Activated CD4-positive, CD25-positive, alpha-beta regulatory T cell treated with anti-CD3 and anti-CD28 coated beads, Interleukin-2, amount 50 U/mL, for 16 hours (primary cell): ENCODE measurements at places on chromosomes 3 and 15.
A peak's percentile ranks its signal among the peaks of the same experiment; 100 is the strongest.

DNA sequence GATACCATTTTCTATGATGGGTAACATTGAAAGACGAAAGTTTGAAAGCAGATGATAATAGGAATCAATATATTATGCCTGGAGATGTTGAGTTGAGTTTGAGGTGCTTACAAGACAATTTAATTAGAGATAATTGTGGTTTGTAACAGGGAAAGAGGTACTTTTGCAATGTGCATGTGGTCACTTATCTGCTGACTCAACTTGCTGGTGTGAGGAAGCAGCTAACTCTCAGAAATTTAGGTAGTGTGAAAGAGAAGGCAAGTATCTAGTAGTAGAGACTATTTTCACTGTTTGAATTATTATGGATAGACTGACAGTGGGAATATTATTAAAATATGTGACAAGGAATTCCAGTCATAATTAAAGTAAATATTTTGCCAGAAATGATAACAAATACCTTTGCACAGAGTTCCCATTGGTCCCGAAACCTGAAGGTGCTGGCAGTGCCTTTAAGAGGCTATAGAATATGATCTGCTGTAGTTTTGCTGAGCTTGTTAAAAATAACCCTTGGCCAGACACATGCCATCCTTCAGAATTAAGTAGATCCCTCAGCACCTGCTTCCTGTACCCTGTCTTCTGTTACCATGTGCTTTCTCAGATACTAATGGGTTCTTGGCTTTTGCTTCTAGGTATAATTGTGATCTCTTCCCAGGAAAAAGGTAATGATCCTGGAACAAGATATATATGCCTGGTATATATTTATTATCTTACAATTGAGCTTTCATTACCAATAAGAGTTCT, 315.9 kb downstream of the BCHE start:
- no peak for DNase-seq

GRCh38 chr3:25412269-25412668, 15.8 kb upstream of the RARB start:
- DNase-seq, result no peak

DNA sequence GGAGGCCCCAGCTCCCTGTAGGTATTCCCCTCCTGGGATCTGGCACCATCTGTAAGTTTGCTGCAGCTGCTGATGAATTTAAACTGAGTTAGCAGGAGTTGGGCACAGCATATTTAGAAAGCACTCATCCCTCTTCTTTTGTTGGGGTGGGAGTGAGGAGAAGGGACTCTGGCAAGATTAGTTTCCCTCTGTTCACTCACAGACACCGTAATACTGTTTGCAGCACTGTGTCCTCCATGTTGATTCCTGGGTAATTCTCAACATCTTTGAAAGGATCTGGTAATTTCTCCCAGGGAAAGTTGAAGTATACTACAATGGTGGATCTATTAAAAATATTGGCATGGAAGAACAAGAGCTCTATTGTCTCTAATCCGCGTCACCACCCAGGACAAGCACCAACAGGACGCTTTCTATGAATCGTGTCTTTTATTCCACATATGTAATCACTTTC, 173.3 kb downstream of the RBMS3 start:
- no peak for DNase-seq

DNA sequence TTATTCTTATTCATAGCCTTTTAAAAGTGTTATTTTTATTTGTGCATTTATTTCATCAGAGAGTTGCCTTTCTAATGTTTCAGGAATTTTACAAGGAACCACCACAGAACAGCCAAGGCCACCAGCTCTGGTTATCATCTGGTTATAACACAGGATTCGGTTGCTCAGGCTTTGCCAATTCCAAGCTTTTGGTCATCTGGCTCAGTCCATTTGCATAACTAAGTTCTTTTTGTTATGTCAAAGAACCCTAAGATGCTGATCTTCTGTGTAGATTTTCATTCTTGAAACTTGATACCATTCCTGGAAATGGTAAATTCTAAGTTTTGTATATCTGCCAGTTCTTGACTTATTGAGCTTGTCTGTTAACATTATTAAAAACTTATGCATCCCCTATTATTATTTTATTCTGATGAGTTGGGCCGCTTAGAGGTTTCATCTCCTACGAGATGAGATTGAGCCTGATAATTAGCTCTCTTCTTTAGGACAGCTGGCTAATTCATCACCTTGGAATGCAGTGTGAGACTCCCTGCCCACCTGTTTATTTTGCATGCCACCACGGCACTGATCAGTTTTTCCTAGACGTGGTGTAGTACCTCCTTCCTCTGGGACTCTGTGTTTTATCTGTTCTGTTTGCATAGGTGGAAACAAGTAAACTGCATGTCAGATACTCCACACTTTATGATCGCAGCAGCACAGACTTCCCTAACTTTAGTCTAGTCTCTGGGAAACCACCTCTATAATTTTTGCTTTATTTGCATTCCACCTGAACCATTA, 264.8 kb downstream of the SLCO3A1 start:
- no peak for DNase-seq

DNA sequence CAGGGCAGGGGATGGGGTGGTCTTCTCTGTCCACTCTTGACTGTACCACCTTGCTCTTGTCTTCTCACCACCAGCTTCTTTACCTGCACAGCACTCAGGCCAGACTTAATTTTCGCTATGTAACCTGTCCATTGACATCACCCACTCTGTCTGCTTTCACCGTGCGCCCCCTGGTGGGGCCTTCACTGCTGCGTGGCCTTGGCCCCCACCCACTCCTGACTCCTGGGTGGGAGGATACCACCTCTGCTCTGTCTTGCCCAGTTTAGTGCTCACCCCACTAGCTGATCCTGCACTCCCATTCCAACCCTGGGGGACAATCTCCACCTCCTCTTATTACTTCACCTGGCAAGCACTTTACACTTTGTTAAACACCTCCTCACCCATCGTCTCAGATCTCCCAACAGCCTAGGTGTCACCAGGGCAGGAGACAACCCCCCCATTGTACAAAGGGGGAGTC, 17.7 kb downstream of the PTH1R start:
- peak; percentile 62 for DNase-seq

DNA sequence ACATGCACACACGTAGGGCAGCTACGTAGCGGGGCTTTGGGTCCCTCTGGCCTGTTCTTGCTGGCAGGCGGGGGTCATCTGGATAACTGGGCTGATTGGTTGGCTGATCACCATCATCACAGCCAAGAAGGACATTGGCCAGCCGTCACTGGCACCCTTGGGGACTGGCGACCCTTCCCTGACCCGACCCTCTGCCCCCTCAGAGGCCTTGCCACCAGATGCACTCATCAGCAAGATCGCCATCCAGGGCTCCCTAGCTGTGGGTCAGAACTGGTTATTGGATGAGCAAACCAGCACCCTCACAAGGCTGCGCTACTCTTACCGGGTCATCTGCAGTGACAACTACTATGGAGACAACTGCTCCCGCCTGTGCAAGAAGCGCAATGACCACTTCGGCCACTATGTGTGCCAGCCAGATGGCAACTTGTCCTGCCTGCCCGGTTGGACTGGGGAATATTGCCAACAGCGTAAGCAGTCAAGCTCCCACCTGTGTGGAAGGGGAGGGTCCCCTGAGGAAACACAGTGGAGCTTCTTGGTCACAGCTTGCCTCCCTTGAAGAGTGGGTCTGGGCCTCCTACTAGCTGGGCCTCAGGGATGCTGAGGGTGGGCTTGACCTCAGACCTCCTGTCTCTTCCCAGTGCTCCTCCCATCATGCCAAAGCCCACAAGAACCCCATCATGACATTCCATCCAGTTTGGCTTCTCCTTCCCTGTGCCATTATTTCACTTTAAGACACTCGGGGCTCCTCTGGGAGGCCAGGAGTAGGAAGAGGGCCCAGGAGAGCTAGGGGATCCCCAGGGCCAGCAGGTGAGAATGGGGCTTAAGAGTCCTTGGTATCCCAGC, 2.4 kb downstream of the DLL4 start:
- DNase-seq, result no peak

DNA sequence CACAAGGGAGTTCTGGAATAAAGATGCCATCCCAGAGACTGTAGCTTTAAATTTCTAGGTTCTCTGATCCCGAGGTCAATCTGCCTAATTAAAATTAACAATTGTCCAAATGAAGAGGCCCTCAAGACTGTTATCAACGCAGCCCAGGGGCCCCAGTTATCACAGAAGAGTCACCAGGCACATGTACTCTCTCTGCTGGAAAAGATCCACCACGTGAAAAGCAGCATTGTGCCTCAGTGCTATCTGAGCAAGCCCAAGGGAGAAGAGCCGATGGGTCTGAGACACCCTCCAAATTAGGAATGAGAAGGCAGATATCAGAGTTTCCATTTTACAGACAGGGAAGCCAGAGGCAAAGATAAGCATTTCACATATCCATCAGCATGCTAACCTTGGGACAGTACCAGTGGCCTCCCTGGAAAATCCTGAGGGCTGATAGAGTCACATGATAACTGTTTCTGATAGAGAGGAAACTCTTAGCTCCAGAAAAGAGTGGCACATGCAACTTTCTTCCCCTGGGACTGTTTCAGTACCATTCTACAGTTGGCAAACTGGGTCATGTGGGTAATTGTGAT, 55.5 kb downstream of the ITGB5 start:
- DNase-seq, result no peak

DNA sequence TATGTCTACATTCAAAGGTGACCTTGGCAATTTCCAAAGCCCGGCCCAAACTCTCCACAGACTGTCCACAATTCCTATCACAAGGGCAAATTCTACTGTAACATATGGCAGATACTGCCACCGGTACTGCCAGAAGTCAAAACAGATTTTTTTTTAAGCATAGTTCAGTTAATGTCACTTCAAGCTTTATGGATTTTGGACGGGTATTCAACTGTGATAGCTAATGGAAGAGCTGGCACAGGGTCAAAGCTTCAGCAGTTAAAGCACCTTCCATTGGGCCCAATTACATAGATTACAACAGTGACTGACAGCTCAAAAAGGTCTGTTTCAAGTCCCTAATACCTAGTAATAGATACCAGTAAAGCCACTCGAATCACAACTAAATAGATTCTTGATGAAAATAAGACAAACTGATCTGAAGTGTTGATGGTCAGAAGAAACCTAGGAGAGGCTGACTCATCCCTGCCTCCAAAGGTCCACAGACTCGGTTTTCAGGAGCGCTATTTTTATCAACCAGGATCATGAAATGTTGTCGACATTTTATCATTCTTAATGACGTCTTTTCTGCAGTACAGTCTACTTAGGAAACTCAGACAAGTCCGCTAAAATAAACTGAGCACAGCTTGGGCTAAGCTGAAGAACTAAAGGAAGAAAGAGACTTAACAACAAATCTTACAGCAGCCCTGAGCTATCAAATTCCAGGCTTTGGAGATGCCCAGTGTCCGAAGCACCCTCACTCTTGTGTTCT, 38.7 kb downstream of the ANXA2 start:
- DNase-seq, result no peak
